Stimulated activated CD4-positive, alpha-beta T cell treated with anti-CD3 and anti-CD28 coated beads, Interleukin-4, amount 100 ng/mL, for 24 hours (primary cell): ENCODE measurements at places on chromosomes 1 and 21.

DNA sequence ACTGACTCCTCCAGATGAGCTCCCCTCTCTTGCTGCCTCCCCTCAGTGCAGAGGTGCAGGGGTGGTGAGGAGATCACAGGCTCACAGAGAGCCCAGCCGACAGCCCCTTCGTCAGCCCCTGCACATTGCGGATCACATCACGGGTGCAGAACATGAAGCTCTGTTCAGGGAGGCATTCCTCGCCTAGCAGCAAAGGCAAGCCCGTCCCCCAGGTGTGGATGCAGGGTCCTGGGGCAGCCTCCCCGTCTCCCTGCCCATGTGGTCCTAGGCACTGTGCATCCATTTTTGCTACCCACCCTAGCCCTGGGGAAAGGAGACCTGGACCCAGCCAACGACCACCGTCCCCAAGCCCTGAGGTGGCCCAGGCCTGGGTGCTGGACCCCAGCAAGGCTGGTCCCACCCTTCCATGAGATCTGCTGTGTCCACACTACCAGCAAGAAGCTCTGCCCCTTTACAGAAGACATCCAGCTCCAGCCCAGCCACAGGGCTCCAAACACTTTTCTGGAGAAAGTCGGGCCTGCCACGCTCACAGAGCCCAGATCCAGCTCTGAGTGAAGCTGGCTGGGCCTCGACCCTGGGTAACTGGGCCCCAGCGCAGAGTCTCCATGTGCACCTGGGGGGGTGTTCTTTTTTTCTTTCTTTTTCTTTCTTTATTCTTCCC, 248.7 kb downstream of the NPHP4 start:
- DNase-seq: no peak

DNA sequence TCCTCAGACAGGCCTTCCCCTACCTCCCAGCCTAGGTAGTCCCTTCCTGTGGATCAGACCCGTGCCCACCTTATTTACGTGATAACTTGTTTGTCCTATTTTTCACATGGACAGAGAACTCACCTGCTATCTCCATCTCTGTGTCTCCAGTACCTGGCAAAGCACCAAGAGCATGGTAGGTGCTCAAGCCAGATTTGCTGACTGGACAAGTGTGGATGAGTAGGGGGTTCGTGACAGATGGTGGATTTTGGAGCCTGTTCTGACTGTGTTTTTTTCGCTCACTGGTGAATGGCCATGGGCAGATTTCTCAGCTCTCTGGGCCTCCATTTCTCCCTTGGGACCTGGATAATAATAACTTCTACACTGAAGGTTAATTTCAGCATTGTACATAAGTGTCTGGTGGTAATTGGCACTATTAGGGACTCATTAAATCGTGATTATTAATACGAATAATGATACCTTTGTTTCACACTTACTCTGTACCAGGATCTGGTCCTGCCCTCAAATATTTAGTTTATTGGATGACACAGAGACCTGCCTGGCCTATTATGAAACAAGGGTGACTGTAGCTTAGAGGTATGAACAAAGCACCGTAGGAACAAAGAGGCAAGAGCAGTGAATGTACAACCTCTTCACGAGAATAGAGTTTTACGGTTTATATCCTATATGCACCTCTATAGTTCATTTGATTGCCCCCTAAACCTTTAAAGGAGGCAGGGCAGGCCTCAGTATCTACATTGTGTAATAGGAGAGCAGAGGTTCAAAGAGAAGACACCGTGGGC, 24.5 kb upstream of the SLC26A9 start:
- no peak for DNase-seq

- no peak for DNase-seq
Observed at GRCh38 chr1:90716243-90716551, 905 bp downstream of the BARHL2 start.

- DNase-seq: no peak
Observed at GRCh38 chr1:6389971-6390370, 3.6 kb downstream of the ACOT7 start.

DNA sequence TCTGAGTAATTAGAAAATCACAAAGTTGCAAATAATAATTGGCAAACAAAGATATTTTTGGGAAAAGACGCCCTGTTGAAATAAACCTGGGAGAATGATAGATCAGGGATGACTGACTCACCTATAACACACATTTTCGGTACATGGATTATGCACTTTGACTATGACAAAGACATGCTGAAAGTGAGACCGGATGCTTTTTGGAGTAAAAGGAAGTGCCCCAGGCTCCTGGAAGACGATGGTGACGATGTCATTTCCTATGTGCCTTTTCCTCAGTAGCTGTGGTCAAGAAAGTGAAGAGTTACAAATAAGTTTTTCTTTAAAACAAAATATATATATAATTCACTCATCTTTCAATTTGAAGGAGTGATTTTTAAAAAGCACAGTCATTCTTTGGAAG, 158.7 kb downstream of the SIPA1L2 start:
- no peak for DNase-seq

DNA sequence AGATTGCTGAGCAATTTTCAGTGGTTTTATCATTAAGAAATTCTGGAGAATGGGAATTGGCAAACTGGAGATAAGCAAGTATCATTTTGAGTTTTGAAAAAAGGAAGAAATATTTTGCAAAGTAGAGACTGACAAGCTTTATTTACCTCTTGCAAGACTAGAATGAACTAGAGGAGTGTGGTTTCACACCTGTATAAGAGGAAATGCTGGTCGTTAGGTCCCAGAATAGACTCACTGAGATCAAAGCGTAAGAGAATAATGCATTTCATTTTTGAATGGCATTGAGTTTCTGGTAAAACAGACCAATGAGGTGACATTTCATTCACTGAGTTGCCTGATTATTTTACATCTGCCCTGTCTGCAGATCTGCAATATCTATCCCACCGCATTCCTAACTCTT, 308.1 kb downstream of the ADGRL2 start:
- DNase-seq: no peak

- DNase-seq: no peak
Observed at GRCh38 chr1:31734582-31735107, 29.5 kb downstream of the ADGRB2 start.

DNA sequence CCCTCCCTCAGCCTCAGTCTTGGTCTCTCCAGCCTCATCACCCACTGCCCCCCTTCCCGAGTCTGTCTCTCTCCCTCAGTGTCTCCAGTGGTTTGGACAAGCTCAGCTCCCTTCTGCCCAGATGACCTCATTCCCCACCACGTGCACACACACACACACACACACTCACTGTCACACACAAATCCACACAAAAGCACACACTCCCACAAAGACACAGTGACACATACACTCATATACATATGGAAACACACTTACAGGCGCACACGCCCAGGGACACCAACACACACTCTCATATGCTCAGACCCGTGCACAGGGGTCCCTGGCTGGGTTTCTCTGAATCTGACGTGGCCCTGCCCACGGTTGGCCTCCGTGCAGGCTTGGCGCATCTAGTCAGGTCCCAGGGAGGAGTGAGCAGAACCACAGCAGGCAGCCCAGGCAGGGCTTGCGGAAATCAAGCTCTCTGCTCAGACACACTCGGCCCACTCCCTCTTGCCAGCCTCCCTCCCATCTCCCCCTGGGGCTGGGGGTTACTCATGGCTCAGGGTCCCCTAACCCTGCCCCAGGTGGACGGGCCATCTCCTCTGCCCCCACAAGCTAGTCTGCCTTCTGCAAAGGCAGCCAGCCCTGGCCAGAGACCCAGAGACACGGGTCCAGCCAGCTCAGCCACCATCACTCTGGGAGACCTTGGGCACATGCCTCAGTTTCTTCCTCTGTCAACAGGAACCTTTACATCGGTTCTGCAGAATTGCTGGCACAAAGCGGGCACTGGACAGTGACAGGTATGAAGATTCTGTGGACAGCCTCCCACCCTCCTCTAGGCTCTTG, 38.5 kb upstream of the FAM131C start:
- no peak for DNase-seq

GRCh38 chr1:176539018-176539417, 76.0 kb downstream of the PAPPA2 start:
- no peak for DNase-seq

GRCh38 chr1:41623736-41624135, 139.3 kb upstream of the EDN2 start:
- no peak for DNase-seq

- DNase-seq: no peak
Observed at GRCh38 chr1:197696372-197696771, 78.9 kb downstream of the DENND1B start.

DNA sequence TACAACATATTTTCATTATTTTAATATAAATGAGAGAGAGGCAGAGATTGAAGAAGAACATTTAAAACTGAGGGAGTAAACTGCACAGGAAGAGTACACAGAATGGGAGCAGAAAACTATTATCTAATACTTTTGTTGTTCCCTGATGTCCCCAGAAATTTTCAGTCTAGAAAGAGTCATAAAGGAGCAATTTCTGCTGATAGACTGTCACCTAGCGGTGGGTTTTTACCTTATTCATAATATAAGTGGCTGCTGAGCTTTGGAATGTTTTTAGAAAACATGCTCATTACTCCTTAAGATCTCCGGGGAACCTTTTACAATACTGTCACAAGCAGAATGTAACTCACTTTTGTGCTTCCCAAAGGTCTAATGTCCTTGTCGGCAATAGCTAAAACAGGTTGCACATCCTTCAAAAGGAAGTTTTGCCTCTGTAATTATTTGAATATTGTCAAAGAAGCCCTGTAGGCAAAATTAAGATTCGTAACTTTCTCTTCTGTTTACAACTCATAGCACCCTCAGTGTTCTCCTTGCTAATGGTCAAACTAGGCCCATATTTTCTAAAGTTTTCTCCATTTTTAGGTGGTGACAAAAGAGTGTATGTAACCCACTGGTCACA, 4.9 kb upstream of the NPL start:
- peak; percentile 25 for DNase-seq

DNA sequence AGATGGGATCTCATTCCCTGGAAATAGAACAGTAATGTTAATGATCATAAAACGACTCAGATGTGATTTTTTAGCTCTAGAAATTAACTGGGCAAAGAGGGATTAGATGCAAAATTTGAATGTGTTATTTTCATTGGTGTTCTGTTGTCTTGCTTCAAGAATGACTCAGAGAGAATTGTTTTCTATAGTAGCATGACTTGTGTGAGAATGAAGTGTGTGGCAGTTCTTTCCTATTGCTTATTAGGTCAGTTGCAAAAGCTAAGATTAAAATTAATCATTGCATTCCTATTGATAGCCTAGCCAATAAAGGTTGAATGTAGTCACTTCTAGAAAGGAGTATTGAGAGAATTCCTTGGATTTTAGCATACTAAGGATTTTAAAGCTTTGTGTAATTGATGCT, 22.9 kb downstream of the SPEN start:
- no peak for DNase-seq

- DNase-seq: no peak
Observed at GRCh38 chr1:160626509-160627342, 20.1 kb downstream of the SLAMF1 start.

- DNase-seq: no peak
Observed at GRCh38 chr1:97243973-97244560, 522.5 kb downstream of the PTBP2 start.

GRCh38 chr1:119587341-119587740, 60.7 kb downstream of the ZNF697 start:
- DNase-seq: no peak

- DNase-seq: no peak
Observed at GRCh38 chr1:16019644-16020277, 1.9 kb upstream of the HSPB7 start.

GRCh38 chr1:209708297-209708696, 3.7 kb downstream of the HSD11B1 start:
- DNase-seq: no peak

GRCh38 chr1:152227310-152227928, 3.4 kb upstream of the HRNR start:
- DNase-seq: no peak

DNA sequence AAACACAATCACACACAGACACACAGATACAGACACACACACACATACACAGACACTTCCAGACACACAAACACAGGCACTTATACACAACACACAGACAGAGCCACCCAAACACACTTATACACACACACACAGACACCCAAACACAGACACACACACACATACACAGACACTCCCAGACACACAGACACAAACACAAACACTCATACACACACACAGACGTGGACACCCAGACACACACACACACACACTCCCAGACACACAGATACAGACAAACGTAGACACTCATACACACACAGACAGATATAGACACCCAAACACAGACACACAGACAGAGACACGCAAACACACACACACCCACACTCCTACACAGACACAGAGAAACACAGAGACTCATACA, 272.1 kb downstream of the GRIK3 start:
- DNase-seq: no peak

GRCh38 chr1:215043401-215043800, 39.1 kb upstream of the KCNK2 start:
- DNase-seq: no peak

DNA sequence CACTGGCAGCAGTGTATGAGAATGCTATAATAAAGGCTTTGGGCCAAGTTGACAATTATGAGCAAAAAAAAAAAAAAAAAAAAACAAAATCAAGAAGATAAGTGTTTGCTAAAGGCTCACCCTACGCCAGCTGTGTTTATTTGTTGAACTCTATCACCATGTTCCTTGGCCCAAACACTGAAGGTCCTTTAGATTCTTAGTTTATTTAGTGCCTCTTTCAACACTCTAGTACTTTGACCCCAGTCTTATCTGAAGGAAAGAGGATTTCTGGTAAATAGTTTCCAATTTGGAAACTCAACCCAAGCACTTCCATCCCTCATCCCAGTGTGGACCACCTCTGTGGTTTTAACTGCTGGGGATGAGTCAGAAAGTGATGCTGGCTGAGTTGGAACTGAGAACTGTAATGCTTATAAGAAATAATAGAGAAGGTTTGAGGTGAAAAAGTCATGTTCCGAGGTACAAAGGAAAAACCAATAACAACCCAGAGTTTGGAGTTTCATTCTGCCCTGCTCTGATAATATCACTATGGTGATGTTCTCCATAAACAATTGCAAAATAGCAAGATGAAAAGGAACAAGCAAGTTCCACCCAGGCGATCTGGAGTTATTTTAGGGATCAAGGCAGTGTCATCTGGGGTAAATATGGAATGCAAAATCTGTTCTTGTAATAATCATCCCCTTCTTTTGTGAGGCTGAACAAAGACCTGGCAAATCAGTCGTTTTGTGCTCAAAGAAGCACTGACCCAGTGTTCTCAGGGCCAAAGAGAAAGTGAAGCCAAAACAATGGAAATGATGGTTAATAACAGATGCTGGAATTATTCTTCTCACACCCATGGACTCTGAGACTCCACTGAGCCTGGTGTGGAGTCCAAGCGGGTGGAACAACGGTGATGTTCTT, 19.7 kb upstream of the CAPZB start:
- no peak for DNase-seq

DNA sequence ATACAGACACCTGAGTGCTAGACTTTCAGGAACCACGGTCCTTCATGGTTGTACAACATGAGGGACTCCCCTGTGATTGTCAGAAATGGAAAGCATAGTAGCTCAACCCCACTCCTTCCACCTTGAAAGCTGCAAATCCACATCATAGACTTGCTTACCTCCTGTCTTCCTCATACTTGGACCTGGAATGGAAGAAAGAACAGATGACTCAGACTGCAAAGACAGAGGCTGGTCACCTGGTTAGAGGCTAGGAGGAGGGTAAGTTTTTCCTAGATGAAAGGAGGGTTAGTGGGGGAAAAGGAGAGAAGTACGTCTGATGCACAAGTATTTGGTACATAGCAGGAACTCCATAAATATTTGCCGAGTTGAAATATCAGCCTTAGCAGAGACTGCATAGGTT, 37.2 kb downstream of the LRRC71 start:
- no peak for DNase-seq

GRCh38 chr1:183230413-183230812, 44.3 kb downstream of the LAMC2 start:
- DNase-seq: no peak
